ENCODE measurements at places on chromosomes 1 and 21. TPM values are rescaled to one million over a fixed set of nuclear protein-coding genes. Genes with fewer than 3 reads are reported as not detected.

GATAD2B gene
- 78.4 TPM for total RNA-seq

- no peak overlapping the region for H3K4me3 ChIP-seq
- peaks cover 32% of the 10 kb centered on the region for H3K27me3 ChIP-seq
- no peak overlapping the region for H3K27ac ChIP-seq
- H3K36me3 ChIP-seq, result no peaks in the 10 kb centered on the region
Measured at GRCh38 chr1:156828400-156829124, 11.9 kb upstream of the SH2D2A start.

- peak overlapping the region; percentile 16 for H3K4me3 ChIP-seq
- peaks cover 8% of the 10 kb centered on the region for H3K36me3 ChIP-seq
- no peaks in the 10 kb centered on the region for H3K27me3 ChIP-seq
Measured at GRCh38 chr1:219088778-219089557, 84.7 kb upstream of the LYPLAL1 start.

DNA sequence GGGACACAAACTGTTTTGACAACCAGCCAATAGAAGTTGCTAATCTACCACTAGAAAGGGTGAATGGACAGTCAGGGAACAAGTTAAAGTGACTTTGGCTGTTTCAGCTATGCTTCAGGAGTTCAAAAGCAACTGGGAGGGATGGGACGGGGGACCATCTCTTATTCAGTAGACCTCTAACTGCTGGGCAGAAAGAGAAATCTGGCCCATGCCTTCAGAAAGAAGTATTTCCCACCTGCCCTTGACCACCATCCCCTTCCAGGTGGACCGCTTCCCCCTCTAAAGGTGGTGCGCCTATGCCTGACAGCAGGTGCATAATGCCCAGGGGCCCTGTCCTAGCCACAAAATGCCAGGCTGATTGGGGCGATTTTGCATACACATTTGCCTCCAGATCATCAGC is 5.2 kb downstream of the ITPKB start:
- H3K36me3 ChIP-seq, result peaks cover 75% of the 10 kb centered on the region
- H3K27me3 ChIP-seq, result no peaks in the 10 kb centered on the region
- peaks cover 78% of the 10 kb centered on the region for H3K4me1 ChIP-seq
- peak overlapping the region; percentile 62 for H3K27ac ChIP-seq
- peak overlapping the region; percentile 93 for H3K4me3 ChIP-seq

GRCh38 chr1:31310198-31310597 is 13.4 kb downstream of the ZCCHC17 start:
- H3K36me3 ChIP-seq, result peaks cover 64% of the 10 kb centered on the region
- no peak overlapping the region for H3K4me3 ChIP-seq
- no peak overlapping the region for H3K27ac ChIP-seq

THEM5 gene
- not detected for total RNA-seq

GPR25 gene
- total RNA-seq, result 0.86 TPM

DNA sequence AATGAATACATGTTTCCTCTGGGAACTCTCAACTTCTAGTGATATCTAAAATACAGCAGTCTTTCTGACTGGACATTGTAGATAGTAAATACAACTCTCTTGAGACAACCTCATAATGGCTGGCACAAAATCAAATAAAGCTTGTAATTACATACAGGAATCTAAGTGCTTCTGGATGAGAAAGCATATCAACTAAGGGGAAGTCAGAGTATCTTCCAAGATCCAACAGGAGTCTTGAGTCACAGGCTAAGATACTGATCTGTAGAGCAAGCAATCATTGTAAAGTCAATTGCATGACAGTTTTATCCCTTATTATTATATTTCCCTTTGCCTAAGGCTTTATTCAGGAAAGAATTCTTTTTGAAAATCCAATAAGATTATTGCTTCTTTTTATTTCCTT is 249.9 kb downstream of the LRRIQ3 start:
- H3K4me3 ChIP-seq, result no peak overlapping the region
- H3K36me3 ChIP-seq, result no peaks in the 10 kb centered on the region
- no peak for DNase-seq
- no peak overlapping the region for H3K27ac ChIP-seq

ZBTB8B gene
- 0.02 TPM for total RNA-seq

GRCh38 chr21:44817506-44817880 is 369 bp downstream of the SUMO3 start:
- no peak overlapping the region for H3K27ac ChIP-seq
- peak; percentile 89 for DNase-seq
- H3K4me1 ChIP-seq, result peaks cover 12% of the 10 kb centered on the region
- H3K27me3 ChIP-seq, result no peaks in the 10 kb centered on the region
- peak overlapping the region; percentile 53 for H3K4me3 ChIP-seq

- no peak overlapping the region for H3K4me3 ChIP-seq
- H3K27ac ChIP-seq, result no peak overlapping the region
- H3K36me3 ChIP-seq, result peaks cover 59% of the 10 kb centered on the region
- no peaks in the 10 kb centered on the region for H3K4me1 ChIP-seq
Measured at GRCh38 chr21:42578761-42579415, 65.2 kb downstream of the SLC37A1 start.

GRCh38 chr1:23664837-23665795 is 26.5 kb upstream of the RPL11 start:
- no peaks in the 10 kb centered on the region for H3K36me3 ChIP-seq
- peaks cover 4% of the 10 kb centered on the region for H3K4me1 ChIP-seq
- H3K27ac ChIP-seq, result no peak overlapping the region
- no peak for DNase-seq
- no peak overlapping the region for H3K4me3 ChIP-seq

GRCh38 chr1:183824291-183824690 is 19.4 kb downstream of the RGL1 start:
- no peak for DNase-seq
- H3K27ac ChIP-seq, result no peak overlapping the region
- no peaks in the 10 kb centered on the region for H3K27me3 ChIP-seq
- H3K4me3 ChIP-seq, result no peak overlapping the region

DCDC2B gene
- not detected for total RNA-seq

ERRFI1 gene
- total RNA-seq, result 1.4 TPM

GRCh38 chr1:172356620-172357019 is 63.9 kb upstream of the C1orf105 start:
- H3K27me3 ChIP-seq, result no peaks in the 10 kb centered on the region
- H3K4me3 ChIP-seq, result no peak overlapping the region
- H3K36me3 ChIP-seq, result no peaks in the 10 kb centered on the region

- H3K4me1 ChIP-seq, result no peaks in the 10 kb centered on the region
- no peak for DNase-seq
- no peaks in the 10 kb centered on the region for H3K27me3 ChIP-seq
- H3K27ac ChIP-seq, result no peak overlapping the region
Measured at GRCh38 chr1:240385551-240385950, 226.4 kb downstream of the GREM2 start.

AIM2 gene
- 46.5 TPM for total RNA-seq

- peaks cover 2% of the 10 kb centered on the region for H3K27me3 ChIP-seq
- H3K36me3 ChIP-seq, result peaks cover 16% of the 10 kb centered on the region
- no peak overlapping the region for H3K4me3 ChIP-seq
- DNase-seq, result no peak
Measured at GRCh38 chr1:42646056-42646455, 12.2 kb upstream of the PPIH start.

- no peak overlapping the region for H3K4me3 ChIP-seq
- no peaks in the 10 kb centered on the region for H3K27me3 ChIP-seq
- DNase-seq, result no peak
- H3K27ac ChIP-seq, result no peak overlapping the region
- H3K4me1 ChIP-seq, result no peaks in the 10 kb centered on the region
- no peaks in the 10 kb centered on the region for H3K36me3 ChIP-seq
Measured at GRCh38 chr21:16473988-16474387, 744.2 kb downstream of the USP25 start.

GRCh38 chr21:43317959-43318358 is 109.0 kb downstream of the SIK1 start:
- peaks cover 5% of the 10 kb centered on the region for H3K27me3 ChIP-seq
- H3K4me3 ChIP-seq, result no peak overlapping the region
- peaks cover 35% of the 10 kb centered on the region for H3K4me1 ChIP-seq
- H3K36me3 ChIP-seq, result no peaks in the 10 kb centered on the region

DNA sequence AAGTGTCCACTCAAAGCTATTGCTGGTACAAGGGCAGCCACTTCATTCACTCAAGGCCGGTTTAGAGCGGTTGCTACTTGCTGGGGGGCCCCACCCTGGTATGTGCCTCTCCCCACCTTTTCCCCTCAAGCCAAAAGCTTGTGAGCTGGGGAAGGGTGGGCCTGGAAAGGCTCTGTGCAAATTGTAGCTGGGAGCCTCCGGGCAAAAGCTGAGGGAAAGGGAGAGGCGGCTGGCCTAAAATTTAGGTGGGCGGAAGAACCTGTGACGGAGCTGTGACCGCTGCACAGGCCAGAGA is 306 bp upstream of the SH3D21 start:
- H3K27me3 ChIP-seq, result no peaks in the 10 kb centered on the region
- peaks cover 46% of the 10 kb centered on the region for H3K36me3 ChIP-seq
- DNase-seq, result no peak
- H3K4me3 ChIP-seq, result peak overlapping the region; percentile 97

GRCh38 chr1:10108948-10109708 is 76.4 kb downstream of the UBE4B start:
- no peak for DNase-seq
- peaks cover 76% of the 10 kb centered on the region for H3K36me3 ChIP-seq
- H3K27me3 ChIP-seq, result no peaks in the 10 kb centered on the region
- H3K4me1 ChIP-seq, result no peaks in the 10 kb centered on the region
- H3K27ac ChIP-seq, result no peak overlapping the region
- H3K4me3 ChIP-seq, result no peak overlapping the region

CLCA1 gene
- not detected for total RNA-seq

DNA sequence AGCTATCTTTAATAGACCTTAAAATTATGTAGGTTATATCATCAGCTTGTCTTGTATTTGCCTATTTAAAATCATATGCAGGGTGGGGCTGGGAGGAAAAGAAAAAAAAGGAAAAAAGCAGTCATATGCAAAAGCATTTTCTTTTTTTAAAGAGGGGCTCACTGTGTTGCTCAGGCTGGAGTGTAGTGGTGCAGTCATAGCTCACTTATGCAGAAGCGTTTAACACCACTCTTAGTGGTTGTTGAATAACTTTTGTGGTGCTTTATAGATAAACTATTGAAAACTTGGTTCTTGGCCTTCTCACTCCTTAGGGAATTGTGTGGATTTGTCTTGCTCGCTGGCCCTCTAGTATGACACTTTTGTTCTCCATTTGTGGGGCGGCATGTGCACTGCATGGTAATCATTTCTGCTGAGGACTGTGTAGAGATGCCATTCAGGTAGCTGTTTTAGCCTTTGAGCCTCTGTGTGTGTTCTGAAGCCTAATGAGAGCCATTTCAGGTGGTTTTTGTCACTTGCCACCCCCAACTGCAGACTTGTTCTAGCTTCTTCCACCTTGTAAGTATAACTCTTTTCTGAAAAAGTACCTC is 77.8 kb downstream of the KIF1B start:
- no peaks in the 10 kb centered on the region for H3K4me1 ChIP-seq
- H3K27ac ChIP-seq, result no peak overlapping the region
- peaks cover 20% of the 10 kb centered on the region for H3K36me3 ChIP-seq
- H3K4me3 ChIP-seq, result no peak overlapping the region

All from activated B cell treated with CpG ODN at 0.5 μM for 24 hours (primary cell).